ENCODE measurements at places on chromosomes 4 and X.

DNA sequence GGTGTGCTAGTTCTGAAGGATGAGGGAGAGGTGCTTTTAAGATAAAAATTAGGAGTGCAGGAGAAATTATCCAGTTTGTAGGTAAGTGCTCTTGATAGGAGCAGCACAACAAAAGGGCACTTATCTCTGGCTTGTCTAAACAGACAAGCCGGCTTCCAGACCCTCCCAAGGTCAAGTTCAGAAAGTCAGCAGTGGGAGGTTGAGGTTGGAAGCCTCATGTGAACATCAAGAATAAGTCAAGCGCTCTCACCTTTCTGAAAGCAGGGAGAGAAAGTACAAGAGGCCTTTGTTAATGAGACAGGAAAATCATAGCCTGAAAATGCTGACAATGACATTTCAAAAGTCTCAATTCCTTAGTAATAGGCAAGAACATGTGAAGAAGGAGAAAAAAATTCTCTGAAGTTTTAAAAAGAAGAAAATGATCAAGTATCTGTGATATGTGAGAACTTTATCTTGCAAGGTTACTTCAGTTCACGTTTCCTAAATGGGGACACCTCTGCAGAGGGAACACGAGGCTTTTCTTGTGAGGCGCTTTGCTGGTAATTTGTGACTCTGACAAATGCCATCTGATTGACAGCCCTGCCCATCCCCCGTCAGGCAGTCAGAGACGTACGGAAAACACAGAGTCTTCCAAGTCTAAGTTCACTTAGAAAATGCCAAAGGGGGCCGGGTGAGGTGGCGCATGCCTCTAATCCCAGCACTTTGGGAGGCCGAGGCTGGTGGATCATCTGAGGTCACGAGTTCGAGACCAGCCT, 62.2 kb downstream of the TIGD2 start:
- DNase-seq: no peak

GRCh38 chr4:74623041-74623440, 171.3 kb downstream of the BTC start:
- peak; percentile 19 for DNase-seq

- no peak for DNase-seq
These were observed 2.6 kb upstream of the HPGDS start for GRCh38 chr4:94345266-94345665.

GRCh38 chr4:5137927-5138326, 86.6 kb downstream of the STK32B start:
- DNase-seq: no peak

- DNase-seq: no peak
These were observed 39.0 kb downstream of the FAM53A start for GRCh38 chr4:1644891-1645657.

- DNase-seq: no peak
These were observed 145.4 kb downstream of the QDPR start for GRCh38 chr4:17366496-17366895.

DNA sequence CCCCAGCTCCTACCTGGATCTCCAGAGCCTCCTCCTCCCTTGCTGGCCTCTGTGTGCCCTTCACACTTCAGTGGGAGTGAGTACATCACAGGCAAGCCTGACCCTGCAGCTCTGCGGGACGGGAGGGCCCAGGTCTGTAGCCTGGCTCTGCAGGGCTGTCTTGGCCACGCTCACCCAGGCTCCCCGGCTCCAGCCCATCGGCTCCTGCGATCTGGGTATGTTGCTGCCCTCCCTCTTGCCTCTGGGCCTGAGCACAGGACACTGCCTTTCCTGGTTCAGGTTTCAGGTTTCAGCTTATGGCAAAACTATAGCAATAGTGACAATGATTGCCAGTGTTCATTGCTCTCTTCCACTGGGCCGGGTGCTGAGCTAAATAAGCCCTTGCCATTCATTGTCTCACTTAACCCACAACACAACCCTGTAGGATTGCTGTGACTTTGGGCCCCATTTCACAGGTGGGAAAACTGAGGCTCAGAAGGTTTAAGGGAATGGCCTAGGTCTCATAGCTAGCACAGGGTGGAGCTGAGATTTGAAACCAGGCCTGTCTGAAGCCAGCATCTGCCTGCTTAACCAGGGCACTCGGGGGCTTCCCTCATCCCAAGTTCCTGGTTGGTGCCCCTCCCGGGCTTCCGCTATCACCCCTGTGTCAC, 44.6 kb upstream of the SORCS2 start:
- no peak for DNase-seq

- no peak for DNase-seq
These were observed 72.3 kb upstream of the KIT start for GRCh38 chr4:54585321-54586000.

DNA sequence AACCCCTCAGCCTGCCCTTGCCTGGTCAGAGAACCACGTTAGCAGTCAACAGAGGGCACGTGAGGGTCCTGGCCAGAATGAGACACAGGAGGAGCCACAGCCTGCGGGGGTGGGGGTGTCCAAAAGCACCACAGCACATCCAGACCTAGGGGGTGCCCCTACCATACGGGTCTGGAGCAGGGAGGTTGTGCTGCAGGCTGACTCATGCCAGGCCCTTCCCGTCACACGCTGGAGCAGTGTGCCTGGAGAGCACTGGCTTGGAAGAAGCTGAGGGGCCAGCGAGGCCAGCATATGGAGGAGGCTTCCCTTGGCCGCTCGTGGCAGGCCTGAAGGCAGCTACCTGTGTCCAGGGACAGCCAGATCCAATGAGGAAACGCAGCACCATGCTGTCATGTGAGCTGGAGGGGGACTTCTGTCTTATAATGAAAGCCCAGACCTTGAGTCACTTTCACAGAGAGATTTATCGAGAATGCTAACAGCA, 1.5 kb upstream of the IRAK1 start:
- no peak for DNase-seq

- no peak for DNase-seq
These were observed 12.6 kb downstream of the C4orf36 start for GRCh38 chr4:86879641-86880040.

DNA sequence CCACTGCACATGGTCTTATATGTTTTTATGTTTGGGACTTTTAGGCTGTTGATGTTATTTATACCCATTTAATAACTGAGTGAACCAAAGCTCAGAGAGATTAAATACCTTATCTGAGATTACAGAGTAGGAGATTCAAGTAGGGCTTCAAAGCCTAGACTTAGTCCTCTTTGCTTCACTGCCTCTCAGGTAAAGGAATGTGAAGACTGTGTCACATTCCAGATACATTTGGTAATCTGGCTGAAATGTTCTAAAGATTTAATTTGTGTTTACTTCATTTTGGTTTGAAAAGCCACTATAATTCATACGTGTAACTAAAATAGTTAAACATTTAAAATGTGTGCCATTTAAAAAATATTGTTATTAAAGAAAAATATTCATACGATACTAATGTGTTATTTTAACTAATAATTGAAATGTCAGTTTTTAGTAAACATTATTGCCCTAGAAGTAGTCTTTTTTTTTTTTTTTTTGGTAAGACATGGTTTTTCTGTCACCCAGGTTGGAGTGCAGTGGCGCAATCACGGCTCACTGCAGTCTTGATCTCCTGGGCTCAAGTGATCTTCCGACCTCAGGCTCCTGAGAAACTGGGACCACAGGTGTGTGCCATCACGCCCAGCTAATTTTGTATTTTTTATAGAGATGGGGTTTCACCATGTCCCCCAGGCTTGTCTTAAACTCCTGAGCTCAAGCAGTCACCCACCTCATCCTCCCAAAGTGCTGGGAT, 54.3 kb downstream of the WWC2 start:
- no peak for DNase-seq

- DNase-seq: no peak
These were observed 42.4 kb downstream of the SLC7A11 start for GRCh38 chr4:138199568-138200235.

- no peak for DNase-seq
These were observed 72.8 kb downstream of the DHX15 start for GRCh38 chr4:24511371-24512063.

Measured in CD4-positive, alpha-beta T cell treated with Interleukin-17A for 4 hours (primary cell).